ENCODE measurements at places on chromosomes 5 and 9.

DNA sequence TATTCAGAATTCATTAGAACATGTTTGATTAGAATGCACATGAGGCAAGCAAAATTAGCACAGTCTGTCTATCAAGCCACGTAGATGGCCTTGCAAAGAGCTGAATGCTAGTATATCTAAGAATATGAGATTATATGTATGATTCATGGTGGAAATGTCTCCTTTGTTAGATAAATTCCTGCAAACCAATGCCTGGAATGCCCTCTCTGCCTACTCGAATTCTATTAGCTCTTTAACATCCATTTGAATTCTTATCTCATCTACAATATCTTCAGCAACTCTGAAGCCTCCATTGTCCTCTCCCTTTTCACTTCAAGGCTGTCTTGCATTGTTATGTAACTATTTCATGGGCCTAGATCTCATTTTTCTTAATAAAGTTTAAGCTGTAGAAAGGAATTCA is 205.5 kb downstream of the TMC1 start:
- DNase-seq: no peak

DNA sequence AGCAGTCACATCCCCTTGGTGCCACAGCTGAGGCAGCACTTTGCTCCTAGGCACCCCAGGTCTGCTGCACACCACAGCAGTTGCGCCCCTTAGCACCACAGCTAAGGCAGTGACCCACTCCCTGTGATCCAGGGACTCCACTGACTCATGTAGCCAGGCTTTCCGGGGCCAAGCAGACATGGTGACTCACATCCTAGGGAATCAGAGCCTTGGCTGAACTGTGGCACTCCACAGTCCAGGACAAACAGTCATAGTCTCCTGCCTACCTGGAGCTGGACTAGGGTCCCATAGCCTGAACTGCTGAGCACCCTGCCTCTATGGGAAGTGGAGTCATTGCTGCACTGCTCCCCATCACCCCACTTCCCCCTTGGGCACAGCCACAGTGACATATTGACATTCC is 338.7 kb downstream of the NPR3 start:
- DNase-seq: no peak

- DNase-seq: no peak
Observed at GRCh38 chr9:35423499-35423898, 66.4 kb upstream of the RUSC2 start.

DNA sequence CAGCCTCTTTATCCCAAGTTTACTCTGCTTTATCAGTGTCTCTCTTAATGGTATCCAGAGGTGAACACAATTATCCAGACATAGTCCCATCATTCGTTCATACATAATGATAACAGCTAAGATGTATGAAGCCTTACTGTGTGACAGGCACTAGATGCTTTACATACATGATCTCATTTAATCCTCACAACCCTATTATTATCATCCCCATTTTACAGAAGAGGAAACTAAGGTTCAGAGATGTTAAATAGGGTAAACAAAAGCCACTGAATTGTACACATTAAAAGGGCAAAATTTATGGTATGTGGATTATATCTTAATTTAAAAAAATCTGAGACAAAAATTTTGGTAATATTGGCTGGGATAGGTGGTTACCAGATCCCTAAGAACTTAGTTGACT is 124.1 kb upstream of the TBC1D2 start:
- no peak for DNase-seq

DNA sequence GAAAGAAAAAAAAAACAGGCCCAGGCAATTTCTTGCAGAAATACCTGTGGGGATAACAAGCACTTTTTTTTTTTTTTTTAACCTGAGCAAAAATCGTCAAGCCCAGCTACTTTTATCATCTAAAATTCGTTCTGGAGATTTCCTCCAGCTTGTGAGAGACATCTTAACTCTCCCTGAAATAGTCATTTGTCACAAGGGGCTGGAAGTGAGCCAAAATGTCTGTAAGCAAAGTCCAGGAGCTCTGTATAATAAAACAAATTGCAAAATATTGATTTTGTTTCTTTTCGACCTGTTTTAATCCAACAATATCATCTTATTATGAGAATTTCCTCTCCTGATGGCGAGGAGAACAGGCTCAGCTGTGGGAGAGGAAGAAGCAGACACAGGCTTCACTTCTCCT is 168.4 kb downstream of the TTLL11 start:
- DNase-seq: no peak

DNA sequence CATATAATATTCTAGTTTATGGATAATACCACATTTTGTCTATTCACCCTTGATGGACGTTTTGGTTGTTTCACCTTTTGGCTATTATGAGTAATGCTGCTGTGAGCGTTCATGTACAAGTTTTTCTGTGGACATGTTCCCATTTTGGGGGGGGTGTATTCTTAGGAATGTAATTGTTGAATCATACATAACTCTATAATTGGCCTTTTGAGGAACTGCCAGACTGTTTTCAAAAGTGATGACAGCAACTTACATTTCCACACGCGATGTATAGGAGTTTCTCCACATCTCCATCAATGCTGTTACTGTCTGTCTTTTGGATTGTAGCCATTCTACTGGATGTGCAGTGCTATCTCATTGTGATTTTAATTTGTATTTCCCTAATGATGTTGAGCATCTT is 69.8 kb downstream of the SLC46A2 start:
- no peak for DNase-seq

GRCh38 chr5:55702598-55703345 is 9.4 kb downstream of the SLC38A9 start:
- peak; percentile 47 for DNase-seq

- DNase-seq: no peak
Observed at GRCh38 chr5:30390095-30390494, 803.4 kb upstream of the CDH6 start.

DNA sequence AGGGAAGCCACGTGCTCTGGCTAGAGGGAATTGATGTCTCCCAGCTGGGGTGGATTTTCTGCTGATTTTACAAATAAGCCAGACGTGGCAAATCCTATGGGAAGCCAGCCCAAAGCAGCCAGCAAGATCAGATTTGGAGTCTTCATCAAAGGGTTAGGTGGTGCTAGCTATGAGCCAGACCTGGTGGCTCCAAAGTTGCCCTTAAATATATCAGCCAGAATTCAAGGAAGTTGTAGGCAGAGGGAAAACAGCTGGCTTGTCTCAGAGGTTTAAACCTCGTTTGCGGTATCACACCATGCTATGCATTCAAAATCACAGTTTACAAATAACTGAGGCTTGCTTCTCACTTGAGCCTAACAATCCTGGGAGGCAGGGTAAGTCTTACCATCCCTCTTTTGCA is 313.2 kb downstream of the MLLT3 start:
- DNase-seq: no peak

DNA sequence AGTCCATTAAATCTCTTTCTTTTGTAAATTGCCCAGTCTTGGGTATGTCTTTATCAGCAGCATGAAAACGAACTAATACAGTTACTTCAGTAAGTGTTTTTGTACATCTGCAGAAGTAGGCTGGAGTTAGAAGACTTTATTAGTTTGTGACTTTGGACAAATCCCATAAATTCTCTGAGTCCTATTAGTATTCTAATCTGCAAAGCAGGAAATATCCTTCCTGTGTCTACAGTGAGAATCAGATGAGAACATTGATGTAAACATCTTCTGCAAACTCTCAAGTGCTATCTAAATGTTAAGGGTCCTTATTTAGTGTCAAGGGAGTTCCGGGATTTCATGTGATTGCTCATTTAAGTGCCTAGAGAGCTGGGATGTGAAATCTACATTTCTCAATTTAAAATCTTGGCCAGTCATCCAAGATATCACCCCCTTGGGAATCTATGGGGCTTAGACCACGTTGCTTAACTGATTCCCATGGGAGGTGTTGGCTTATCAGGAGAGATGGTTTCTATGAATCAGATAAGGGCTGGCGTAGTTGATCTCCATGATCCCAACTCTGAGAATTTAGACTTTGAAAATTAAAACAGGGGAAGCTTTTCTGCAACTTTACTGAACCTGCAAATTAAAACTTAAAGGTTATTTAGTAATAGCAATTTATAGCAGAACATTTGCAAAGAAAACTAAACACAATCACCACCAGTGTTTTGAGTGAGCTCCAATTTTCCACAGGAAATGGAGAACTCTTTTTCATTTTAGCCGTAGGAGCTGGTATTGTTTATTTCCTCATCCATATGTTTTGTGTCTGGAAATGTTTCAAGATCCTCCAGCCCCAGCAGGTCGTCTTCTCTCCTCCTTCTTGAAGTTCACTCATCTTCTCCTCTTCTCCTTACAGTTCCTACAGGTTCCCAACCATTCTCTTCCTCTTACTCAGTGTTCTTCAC is 241.6 kb upstream of the CD180 start:
- DNase-seq: no peak

DNA sequence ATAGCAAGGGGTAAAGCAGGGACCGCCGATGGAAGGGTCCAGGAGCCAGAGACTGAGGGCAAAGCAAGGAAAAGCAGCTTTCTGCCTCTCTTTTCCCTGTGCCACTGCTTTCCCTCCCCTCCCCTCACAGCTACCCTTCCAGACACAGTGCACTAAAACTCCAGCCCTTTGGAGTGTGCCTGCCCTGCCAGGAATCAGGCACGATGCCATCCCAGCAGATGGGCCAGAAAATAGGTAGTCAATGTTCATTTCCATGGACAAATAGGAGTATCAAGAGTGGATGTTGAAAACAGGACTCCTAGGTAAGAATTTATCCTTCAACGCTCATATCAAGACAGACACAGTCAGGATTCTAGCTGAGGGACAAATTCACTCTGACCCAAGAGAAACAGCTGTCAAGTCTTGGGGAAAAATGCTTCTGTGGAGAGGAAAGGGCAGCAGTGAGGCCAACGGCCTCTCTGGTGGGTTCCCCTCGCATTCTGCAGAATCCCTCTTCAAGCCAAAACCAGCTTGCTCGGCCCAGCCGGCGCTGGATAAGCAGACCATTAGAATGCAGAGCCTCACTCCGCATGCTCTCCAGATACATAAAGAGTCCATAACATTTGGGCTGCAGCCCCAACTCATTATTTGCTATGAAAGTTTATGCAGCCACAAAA is 138.0 kb downstream of the CAAP1 start:
- DNase-seq: no peak

DNA sequence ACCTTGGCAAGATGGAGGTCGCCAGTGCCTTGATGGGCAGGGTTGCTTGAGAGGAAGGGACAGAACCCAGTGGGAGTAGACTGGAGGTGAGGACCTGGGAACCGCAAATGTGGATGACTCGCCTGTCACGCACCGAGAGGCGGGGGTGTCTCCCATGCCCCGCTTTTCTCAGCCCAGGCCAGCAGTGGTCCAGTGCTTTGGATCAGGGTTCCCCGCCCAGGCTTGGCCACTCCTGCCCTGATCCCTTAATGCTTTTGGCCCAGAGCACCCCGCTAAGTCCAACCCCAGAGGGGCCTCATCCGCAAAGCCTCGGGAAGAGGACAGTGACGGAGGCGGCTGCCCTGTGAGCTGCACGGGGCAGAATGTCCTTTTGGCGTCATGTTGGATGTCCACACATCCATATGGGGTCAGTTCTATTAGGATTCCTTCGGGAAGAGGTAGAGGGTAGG is 2.4 kb downstream of the MRPS2 start:
- DNase-seq: no peak
